Esophagus muscularis mucosa (tissue), 4 donors: ENCODE measurements at places on chromosomes 5 and 9. TPM values are rescaled to one million over a fixed set of nuclear protein-coding genes. Genes with fewer than 3 reads are reported as not detected.

DNA sequence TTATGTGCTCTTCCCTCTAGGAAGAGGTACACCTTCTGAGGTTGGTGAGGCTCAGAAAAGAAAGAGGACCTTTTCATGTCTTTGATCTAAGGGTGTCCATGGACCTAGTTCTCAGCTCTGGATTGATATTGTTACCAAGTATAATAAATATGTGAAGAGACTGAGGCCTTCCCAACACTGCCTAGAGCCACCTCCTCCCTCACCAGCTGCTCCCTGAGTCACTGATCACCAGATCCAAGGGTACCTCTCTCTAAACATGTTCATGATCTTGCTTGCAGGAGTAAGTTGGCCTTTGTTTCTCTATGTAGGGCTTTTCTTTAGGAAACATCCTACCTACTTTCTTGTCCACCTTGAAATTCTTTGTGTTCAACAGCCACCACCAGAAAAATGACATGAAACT is 218.8 kb upstream of the ADRA1B start:
- H3K27ac ChIP-seq, result no peak overlapping the region
- H3K4me3 ChIP-seq, result no peak overlapping the region
- H3K4me1 ChIP-seq, result no peaks in the 10 kb centered on the region
- peak; percentile 86 for DNase-seq

GRCh38 chr5:160438316-160439204 is 16.9 kb downstream of the PTTG1 start:
- H3K4me3 ChIP-seq, result peak overlapping the region; percentile 50
- peaks cover 7% of the 10 kb centered on the region for H3K4me1 ChIP-seq
- no peak overlapping the region for H3K27ac ChIP-seq
- H3K27me3 ChIP-seq, result no peaks in the 10 kb centered on the region

DNA sequence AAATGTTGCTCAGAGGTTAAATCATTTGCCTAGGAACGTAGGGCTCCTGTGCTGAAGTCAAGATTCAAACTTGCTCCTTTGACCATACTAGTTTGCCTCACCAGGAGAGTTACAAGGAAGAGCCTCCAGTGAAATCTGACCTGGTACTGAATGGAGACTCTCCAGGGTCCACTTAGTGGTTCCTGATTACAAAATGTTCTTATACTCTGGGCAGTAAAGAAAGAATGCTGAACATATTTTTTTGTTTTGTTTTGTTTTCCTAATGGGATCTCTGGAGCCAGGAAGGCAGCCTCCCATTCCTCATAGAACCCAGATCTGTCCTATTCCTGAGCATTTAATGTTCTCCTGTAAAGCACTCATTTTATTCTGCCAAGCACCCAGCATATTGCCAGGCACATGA is 256.5 kb upstream of the CLINT1 start:
- no peak for DNase-seq
- H3K27ac ChIP-seq, result no peak overlapping the region
- no peak overlapping the region for H3K4me3 ChIP-seq
- H3K36me3 ChIP-seq, result no peaks in the 10 kb centered on the region
- no peaks in the 10 kb centered on the region for H3K27me3 ChIP-seq

DNA sequence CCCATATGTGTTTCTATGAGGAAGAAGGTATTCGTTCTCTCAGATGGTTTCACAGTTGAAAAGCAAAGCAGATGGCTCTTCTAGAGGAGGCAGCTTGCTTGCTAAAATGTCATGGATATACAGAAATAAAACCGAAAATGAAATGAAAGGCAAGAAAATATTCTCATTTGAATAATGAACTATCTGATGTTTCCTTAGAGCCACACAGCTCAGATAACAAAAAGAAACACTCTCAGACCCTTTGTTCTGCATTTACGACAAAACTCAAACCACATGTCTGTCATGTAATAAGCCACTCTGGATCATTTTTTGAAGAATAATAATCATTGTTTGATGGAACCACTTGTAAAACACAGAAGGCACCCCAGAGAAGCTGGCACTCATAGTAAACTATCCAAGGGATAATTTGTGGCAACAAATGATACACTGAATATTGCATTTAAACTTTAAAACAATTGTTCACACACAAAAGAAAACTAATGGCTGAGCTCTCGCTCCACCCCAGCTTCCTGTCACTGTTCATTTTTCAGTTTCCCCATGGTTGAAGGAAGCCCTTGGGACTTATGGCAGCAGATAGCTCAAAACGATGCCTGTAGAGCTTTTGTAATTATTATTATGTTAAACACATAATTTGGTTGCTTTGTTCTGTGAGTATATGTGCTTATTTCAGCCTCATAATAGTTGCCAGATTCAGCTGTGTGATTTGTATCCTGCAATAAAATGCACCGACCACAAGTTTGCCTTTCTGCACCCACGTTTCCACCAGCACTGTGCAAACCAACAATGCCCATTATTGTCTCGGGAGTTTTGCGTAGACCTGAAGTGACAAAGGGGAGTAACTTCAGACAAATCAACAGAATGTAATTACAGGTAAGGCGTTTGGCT is 256.0 kb downstream of the TMEM167A start:
- no peak overlapping the region for H3K27ac ChIP-seq
- H3K27me3 ChIP-seq, result no peaks in the 10 kb centered on the region
- no peaks in the 10 kb centered on the region for H3K36me3 ChIP-seq
- no peaks in the 10 kb centered on the region for H3K4me1 ChIP-seq

- no peak for DNase-seq
- H3K36me3 ChIP-seq, result no peaks in the 10 kb centered on the region
- no peak overlapping the region for H3K4me3 ChIP-seq
- peak overlapping the region; percentile 43 for H3K27ac ChIP-seq
Observed at GRCh38 chr5:169281625-169282024, 19.3 kb downstream of the SLIT3 start.

DNA sequence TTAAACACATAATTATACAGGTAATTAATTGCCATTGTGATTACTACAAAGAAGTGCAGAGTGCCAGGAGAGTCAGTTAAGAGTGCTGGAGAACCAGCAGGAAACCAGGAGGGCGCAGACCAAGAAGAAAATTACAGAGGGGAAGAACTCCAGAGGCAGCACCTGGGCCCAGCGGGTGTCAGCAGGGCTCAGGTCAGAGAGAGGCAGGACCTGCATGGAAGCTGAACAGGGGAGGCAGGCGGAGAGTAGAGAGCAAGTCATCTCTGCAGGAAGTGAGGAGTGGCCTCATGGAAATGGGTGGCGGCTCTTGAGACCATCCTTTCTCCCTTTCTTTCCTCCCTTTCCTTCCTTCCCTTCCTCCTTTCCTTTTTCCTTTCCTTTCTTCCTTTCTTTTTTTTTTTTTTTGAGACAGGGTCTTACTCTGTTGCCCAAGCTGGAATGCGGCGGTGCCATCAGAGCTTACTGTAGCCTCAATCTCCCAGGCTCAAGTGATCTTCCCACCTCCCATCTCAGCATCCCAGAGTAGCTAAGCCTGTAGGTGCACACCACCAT is 4.0 kb upstream of the ZBTB34 start:
- no peak overlapping the region for H3K27ac ChIP-seq
- no peaks in the 10 kb centered on the region for H3K36me3 ChIP-seq
- DNase-seq, result no peak
- no peaks in the 10 kb centered on the region for H3K27me3 ChIP-seq
- no peak overlapping the region for H3K4me3 ChIP-seq

DNA sequence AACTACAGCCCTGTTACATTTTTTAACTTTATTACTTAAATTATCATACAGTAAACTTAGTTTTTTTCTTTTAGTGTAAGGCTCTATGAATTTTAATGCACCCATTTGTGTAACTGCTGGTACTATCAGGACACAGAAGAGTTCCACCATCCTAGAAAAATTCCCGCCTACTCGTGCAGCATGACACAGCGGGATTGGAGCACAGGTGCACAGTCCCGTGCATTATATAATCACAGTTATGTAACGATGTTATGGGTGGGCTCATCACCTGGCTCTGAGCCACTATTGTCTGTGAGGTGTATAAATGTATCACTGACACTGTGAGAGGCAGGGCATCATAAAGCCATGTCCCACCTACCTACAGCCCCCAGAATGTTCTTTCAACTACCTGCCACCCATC is 80.7 kb downstream of the DRD1 start:
- no peaks in the 10 kb centered on the region for H3K36me3 ChIP-seq
- DNase-seq, result no peak
- no peaks in the 10 kb centered on the region for H3K4me1 ChIP-seq

- H3K27ac ChIP-seq, result no peak overlapping the region
- no peaks in the 10 kb centered on the region for H3K27me3 ChIP-seq
- no peaks in the 10 kb centered on the region for H3K36me3 ChIP-seq
Observed at GRCh38 chr5:19584131-19584530, 403.9 kb downstream of the CDH18 start.

GRCh38 chr5:56610093-56610698 is 205.2 kb upstream of the MAP3K1 start:
- H3K27me3 ChIP-seq, result no peaks in the 10 kb centered on the region
- DNase-seq, result no peak
- no peak overlapping the region for H3K4me3 ChIP-seq
- peaks cover 32% of the 10 kb centered on the region for H3K4me1 ChIP-seq
- H3K27ac ChIP-seq, result no peak overlapping the region

GRCh38 chr5:10077791-10078545 is 171.7 kb downstream of the ATPSCKMT start:
- DNase-seq, result no peak
- peaks cover 11% of the 10 kb centered on the region for H3K27me3 ChIP-seq
- no peaks in the 10 kb centered on the region for H3K4me1 ChIP-seq
- no peak overlapping the region for H3K27ac ChIP-seq
- no peaks in the 10 kb centered on the region for H3K36me3 ChIP-seq
- no peak overlapping the region for H3K4me3 ChIP-seq

DNA sequence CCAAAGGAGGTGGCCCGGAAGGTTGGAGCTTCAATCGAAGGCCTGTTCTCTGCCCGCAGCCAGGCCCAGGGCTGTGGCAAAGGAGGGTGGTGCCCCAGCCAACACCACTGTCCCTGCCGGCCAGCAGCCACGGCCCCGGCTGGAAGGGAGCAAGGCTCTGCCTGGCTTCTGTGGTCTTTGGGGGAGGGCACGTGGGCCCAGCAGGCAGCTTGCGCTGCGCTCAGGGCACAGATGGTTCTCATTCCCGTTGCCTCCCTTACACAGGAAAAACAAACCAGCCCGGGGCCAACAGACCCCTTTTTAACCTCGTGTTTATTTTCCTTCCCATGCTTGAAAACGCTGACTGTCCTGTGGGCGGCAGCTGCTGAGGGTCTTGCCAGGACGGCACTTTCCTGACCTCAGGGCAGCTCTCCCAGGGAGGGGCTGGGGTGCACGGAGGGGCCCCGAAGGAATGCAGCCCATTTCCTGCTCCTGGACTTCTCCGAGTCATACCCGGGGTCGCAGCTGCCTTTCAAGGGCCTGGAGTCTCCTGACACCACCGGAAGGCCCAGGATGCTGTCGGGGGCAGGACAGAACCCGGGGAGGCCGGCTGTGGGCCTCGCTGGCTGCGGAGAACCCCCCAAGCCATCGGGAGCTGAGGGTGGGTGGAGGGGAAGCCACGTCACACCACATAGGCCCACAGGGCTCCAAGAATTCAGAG is 1.1 kb upstream of the GPSM1 start:
- H3K27me3 ChIP-seq, result no peaks in the 10 kb centered on the region
- no peak overlapping the region for H3K4me3 ChIP-seq
- H3K27ac ChIP-seq, result peak overlapping the region; percentile 77
- peaks cover under 1% of the 10 kb centered on the region for H3K36me3 ChIP-seq
- peaks cover 50% of the 10 kb centered on the region for H3K4me1 ChIP-seq
- no peak for DNase-seq

- no peak overlapping the region for H3K4me3 ChIP-seq
- peaks cover 3% of the 10 kb centered on the region for H3K27me3 ChIP-seq
- H3K27ac ChIP-seq, result no peak overlapping the region
Observed at GRCh38 chr9:110710420-110710819, 41.8 kb downstream of the MUSK start.

DNA sequence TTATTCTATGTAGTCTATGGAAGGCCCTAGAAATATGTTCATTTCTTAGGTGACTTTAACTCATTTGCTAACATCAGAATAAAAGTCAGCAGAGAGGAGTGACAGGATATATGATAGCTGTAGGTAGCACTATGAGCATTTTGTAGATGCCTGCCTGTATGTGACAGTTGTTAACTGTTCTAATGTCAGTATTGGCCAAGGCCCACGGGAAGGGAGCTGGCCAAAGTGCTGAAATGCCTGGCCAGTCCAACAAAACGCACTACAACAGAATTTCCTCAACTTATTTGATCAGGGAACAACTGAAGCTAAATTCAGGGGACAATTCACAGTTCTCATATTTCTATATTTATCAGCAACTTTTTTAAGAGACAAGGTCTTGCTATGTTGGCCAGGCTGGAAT is 20.8 kb downstream of the SV2C start:
- no peaks in the 10 kb centered on the region for H3K27me3 ChIP-seq
- no peak for DNase-seq
- no peak overlapping the region for H3K4me3 ChIP-seq
- H3K36me3 ChIP-seq, result no peaks in the 10 kb centered on the region
- H3K4me1 ChIP-seq, result no peaks in the 10 kb centered on the region
- H3K27ac ChIP-seq, result no peak overlapping the region

GRCh38 chr5:11000515-11001353 is 239.7 kb upstream of the DAP start:
- no peak overlapping the region for H3K4me3 ChIP-seq
- no peak for DNase-seq
- no peaks in the 10 kb centered on the region for H3K36me3 ChIP-seq
- H3K27me3 ChIP-seq, result no peaks in the 10 kb centered on the region
- no peaks in the 10 kb centered on the region for H3K4me1 ChIP-seq

DNA sequence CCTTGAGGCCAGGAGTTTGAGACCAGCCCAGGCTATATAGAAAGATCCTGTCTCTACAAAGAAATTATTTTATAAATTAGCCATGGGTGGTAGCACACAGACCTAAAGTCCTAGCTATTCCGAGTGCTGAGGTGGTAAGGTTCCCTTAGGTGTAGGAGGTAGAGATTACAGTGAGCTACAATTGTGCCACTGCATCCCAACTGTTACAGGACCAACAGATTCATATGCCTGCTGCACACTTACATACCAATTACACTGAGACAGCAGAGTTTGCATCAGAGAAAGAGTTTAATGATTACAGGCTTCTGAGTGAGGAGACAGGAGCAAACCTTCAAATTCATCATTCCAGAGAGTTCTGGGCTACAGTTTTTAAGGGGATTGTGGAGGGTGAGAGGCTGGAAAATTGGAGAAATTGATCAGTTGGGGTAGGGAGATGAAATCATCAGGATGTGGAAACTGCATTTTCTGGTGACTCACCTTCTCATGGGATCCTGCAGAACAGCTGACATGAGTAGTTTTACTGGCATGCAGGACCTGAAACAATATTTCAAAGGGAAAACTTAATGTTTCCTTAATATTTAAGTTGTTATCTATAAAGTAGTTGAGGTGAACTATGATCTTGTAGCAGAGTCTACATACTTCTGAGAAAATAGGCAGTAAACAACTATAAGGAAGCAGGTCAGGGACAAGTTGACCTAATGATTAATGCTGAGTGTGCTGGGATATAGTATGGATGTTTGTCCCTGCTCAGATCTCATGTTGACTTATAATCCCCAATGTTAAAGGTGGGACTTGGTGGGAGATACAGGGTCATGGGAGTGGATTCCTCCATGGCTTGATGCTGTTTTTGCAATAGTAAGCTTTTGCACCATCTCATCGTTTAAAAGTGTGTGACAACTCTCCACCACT is 54.7 kb downstream of the ANXA2R start:
- no peak overlapping the region for H3K4me3 ChIP-seq
- H3K36me3 ChIP-seq, result no peaks in the 10 kb centered on the region
- H3K27me3 ChIP-seq, result peaks cover 8% of the 10 kb centered on the region
- no peak for DNase-seq
- no peak overlapping the region for H3K27ac ChIP-seq
- no peaks in the 10 kb centered on the region for H3K4me1 ChIP-seq

The ACER2 gene
- 1.8 TPM for total RNA-seq

The PCDHGB7 gene
- 14.2 TPM for total RNA-seq

The TAF1L gene
- not detected for total RNA-seq

The TRIP13 gene
- 0.65 TPM for total RNA-seq

The CA9 gene
- not detected for total RNA-seq

The PCDHGA6 gene
- total RNA-seq, result 6.8 TPM

The HDHD3 gene
- total RNA-seq, result 9.1 TPM

The OR1J2 gene
- total RNA-seq, result not detected

The PCDHGC4 gene
- total RNA-seq, result 2.4 TPM

The F2RL1 gene
- 1.2 TPM for total RNA-seq

The PLGRKT gene
- total RNA-seq, result 12.3 TPM

The ENTREP1 gene
- 20.7 TPM for total RNA-seq
